EL (cell line): ENCODE measurements at places on chromosomes 2 and 18.

GRCh38 chr2:195486987-195487644 lies 169.9 kb upstream of the SLC39A10 start:
- DNase-seq = peak; percentile 70

GRCh38 chr2:26651470-26651771 lies 10.3 kb upstream of the CIB4 start:
- DNase-seq = no peak

DNA sequence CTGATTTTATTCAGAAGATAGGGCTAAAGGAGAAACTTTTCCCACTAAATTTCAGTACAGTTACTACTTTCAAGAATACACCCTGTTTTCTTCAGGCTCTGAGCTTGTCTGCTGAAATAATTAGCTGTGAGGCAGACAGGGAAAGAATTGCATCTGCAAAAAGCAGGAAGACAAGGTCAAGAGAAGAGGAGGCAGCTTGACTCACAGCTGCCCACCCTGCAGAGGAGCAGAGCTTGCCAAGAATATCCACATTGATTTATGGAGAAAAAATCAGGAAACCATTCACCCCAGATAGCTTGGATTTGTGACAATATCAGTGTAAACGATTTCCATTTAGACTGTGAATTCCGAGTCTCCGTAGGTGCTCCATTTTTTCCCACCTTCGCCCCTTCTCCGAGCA lies 49.0 kb downstream of the ACTR2 start:
- no peak for DNase-seq

GRCh38 chr2:64626963-64627760 lies 26.6 kb downstream of the SERTAD2 start:
- no peak for DNase-seq

- no peak for DNase-seq
Measured at GRCh38 chr2:203718087-203718486, 11.6 kb downstream of the CD28 start.

- DNase-seq = peak; percentile 63
Measured at GRCh38 chr2:132670496-132671150, 618 bp upstream of the LYPD1 start.

DNA sequence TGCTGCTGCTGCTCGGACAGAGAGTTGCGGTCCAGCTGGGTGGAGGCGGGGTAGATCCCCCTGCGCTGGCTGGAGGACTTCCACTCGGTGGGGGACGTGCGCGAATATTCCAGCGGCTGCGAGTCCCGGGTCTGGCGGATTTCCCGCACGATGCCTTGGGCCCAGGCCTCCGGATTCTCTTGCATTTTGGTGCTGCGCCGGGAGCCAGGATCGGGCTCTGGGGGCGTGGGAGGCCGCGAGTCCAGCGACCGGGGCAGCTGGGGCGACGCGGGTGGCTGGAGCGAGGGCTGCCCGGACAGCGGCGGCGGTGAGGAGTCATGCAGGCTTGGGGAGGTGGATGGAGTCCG lies 4.8 kb downstream of the NT5C1B start:
- DNase-seq = no peak

- DNase-seq = no peak
Measured at GRCh38 chr2:151299920-151300539, 10.6 kb upstream of the NMI start.

- no peak for DNase-seq
Measured at GRCh38 chr2:47158576-47158975, 3.5 kb upstream of the STPG4 start.

- peak; percentile 85 for DNase-seq
Measured at GRCh38 chr2:149329489-149330126, 779 bp upstream of the LYPD6 start.

DNA sequence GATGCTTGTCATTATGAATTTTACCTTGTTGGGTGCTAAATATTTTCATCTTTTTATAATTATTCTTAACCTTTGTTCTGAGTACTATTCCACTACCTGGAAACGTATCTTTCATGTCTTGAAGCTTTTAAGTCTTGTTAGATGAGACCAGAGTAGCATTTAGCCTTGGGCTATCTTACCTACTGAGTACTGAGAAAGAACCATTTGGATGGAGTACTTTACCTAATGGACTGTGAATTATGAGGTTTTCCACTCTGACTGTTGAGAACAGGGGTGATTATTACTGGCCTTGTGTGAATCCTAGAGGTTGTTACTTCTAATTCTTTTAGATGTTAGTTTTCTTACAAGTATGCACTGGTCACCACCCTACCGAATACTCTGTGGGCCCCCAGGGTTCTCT lies 63.5 kb downstream of the CCDC102B start:
- no peak for DNase-seq
